ENCODE measurements at places on chromosomes 1 and 21. TPM values are rescaled to one million over a fixed set of nuclear protein-coding genes. Genes with fewer than 3 reads are reported as not detected.

The PDIK1L gene
- total RNA-seq: 7.6 TPM

The OR2L3 gene
- total RNA-seq: not detected

The PTCH2 gene
- total RNA-seq: 0.02 TPM

GRCh38 chr1:34290831-34291230 lies 114.1 kb downstream of the C1orf94 start:
- no peak for DNase-seq

GRCh38 chr1:92461364-92462097 lies 25.2 kb downstream of the GFI1 start:
- DNase-seq: no peak

DNA sequence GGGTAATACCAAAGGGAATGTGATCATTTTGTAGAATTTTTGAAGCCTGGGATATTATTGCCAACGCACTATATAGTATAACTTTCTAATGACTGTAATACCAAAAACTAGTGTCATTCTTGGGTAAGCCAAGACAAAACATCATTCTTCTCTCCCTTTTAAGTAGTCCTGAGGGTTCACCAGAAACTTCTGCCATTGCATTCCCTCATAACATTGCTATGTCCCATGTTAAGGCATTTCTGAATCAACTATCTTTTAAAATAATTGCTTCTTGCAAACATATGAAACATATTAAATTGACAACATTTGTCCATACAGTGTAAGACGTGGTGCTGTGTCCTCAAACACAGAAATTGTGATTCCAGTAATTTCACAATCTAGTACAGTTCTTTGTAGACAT lies 29.9 kb upstream of the C1orf21 start:
- no peak for DNase-seq

GRCh38 chr1:158527190-158527815 lies 26.9 kb downstream of the OR6Y1 start:
- no peak for DNase-seq

- DNase-seq: no peak
Observed at GRCh38 chr1:162185314-162186025, 116.0 kb downstream of the NOS1AP start.

- DNase-seq: no peak
Observed at GRCh38 chr1:219172821-219173220, 857 bp upstream of the LYPLAL1 start.

GRCh38 chr1:212967801-212968200 lies 17.5 kb downstream of the VASH2 start:
- peak; percentile 64 for DNase-seq

- DNase-seq: peak; percentile 36
Observed at GRCh38 chr1:184691719-184692324, 62.8 kb downstream of the EDEM3 start.

GRCh38 chr1:234881893-234882771 lies 246.5 kb downstream of the TOMM20 start:
- no peak for DNase-seq
